Omental fat pad (tissue), 4 donors: ENCODE measurements at places on chromosomes 1 and 21.

DNA sequence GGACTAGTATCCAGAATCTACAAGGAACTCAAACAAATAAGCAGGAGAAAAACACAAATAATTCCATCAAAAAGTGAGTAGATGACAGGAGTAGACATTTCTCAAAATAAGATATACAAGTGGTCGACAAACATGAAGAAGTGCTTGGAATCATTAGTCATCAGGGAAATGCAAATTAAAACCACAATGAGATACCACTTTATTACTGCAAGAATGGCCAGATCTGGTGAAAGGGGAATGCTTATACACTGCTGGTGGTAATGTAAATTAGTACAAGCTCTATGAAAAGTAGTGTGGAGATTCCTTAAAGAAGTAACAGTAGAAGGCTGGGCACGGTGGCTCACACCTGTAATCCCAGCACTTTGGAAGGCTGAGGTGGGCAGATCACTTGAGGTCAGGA lies 73.8 kb downstream of the POU2F1 start:
- no peak for DNase-seq

DNA sequence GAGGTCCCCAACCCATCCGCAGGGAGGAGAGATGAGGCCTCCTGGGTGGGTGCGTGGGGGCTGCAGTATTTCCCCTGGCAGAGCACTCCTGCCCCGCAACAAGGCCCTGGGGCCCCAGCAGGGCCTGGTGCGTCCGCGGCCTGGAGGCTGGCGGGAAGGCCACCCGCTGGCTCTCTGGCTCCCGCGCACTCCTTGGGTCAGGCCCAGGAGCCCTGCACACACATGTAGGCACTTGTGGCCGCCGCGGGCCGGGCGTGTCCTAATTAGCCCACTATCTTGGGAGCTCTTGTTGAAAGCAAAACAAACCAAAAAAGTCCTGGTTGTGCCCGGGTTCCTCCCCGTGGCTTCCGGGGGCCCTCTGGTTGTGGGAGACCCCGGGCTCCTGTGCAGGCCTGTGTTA lies 49.7 kb upstream of the CCDC27 start:
- DNase-seq: no peak

- DNase-seq: no peak
Measured at GRCh38 chr1:55078470-55078869, 39.1 kb downstream of the PCSK9 start.

- DNase-seq: no peak
Measured at GRCh38 chr1:74686928-74687327, 13.3 kb upstream of the ERICH3 start.

- DNase-seq: no peak
Measured at GRCh38 chr1:31020007-31020790, 45.3 kb downstream of the PUM1 start.

DNA sequence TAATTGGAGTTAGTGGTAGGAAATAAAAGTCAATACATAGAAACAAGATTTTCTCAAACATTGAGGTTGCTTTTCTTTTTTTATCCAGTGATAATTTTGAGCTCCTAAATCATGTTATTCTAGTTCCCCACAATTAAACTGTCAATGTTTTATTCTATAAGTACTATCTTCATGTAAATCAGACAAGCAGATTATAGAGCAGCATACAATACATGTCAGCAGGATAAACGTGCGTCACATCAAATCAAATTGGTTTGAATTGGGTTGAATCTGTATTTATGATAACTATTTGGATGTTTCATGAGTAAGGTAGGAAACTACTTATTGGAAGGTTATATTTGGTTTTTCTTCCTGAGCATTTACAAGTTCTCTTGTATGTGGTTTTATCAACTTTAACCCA lies 2028.7 kb downstream of the NCAM2 start:
- no peak for DNase-seq

DNA sequence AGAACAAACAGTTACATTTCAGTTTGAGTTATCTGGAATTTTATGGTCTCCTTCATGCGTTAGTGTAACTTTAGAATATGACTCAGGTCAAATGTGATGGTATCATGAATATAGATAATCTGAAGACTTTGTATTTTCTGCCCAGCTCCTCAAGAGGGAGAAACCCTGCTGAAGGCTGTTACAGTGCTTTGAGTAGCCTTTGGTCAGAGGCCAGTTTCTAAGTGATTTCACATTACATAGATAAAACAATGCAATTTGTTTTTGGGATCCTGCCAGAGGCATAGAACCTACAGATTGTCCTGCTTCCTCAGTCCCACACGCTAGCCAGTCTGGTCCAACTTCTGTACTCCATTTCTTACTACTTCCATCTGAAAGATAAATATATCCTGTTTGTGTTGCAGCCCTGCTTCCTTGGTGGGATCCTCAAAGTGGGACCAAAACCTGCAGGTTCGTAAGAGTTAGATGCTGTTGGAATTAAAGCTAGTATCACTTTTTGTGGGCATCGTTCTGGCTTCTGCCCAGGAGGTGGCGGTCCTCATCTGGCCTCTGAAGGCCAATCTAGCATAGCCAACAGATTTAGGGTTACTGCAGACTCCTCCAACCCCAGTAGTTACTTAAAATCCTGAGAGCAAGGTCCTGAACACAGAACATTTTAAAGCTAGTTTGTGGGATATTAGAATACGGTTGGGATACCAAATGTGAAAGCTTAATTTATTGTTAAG lies 645.8 kb upstream of the USP24 start:
- no peak for DNase-seq

- DNase-seq: no peak
Measured at GRCh38 chr1:82052563-82052962, 251.8 kb downstream of the ADGRL2 start.

DNA sequence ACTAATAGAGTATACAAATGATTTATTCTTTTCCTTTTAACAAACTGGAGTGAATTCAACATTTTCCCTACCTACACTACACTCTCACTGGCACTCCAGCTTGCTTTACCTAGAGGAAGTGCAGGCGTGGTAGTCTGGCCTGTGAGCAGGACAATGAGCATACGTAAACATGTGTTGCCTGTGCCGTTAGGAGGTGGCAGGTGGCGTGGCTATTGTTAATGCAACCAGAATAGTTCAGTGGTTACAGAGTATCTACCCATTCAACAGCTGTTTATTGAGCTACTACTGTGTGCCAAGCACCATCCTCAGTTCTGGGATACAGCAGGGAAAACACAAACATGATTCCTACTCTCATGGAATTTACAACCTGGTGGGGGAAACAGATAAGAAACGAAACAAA lies 299.7 kb upstream of the KAZN start:
- DNase-seq: no peak

- DNase-seq: no peak
Measured at GRCh38 chr1:105865546-105865945, 1190.9 kb upstream of the PRMT6 start.

GRCh38 chr1:173997791-173998190 lies 24.4 kb downstream of the RC3H1 start:
- DNase-seq: no peak
